Right renal pelvis (tissue), 4 donors: ENCODE measurements at places on chromosomes 6 and 20. TPM values are rescaled to one million over a fixed set of nuclear protein-coding genes. Genes with fewer than 3 reads are reported as not detected.

The ADGRF4 gene
- polyA plus RNA-seq, result 0.12 TPM

- no peak for DNase-seq
These were observed 335.1 kb downstream of the PREX1 start for GRCh38 chr20:48492715-48493070.

DNA sequence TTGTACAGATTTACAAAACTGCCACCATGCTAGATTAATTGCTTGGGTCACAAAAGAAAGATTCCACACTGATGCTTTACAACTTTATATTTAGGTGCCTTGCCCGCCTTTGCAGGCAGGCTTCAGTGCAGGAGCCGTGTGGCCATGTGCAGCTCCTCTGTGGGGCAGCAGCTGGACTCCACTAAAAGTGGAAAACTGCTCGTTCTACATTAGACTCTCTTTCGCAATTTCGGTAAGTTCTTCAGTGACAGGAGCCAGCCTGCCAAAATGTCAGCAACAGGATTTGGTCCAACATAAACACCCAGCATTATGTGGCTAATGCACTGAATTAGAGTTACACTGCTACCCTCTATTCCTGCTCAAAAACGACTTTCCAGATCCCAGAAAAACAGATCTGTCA, 174.4 kb upstream of the KCNK16 start:
- DNase-seq, result peak; percentile 65

DNA sequence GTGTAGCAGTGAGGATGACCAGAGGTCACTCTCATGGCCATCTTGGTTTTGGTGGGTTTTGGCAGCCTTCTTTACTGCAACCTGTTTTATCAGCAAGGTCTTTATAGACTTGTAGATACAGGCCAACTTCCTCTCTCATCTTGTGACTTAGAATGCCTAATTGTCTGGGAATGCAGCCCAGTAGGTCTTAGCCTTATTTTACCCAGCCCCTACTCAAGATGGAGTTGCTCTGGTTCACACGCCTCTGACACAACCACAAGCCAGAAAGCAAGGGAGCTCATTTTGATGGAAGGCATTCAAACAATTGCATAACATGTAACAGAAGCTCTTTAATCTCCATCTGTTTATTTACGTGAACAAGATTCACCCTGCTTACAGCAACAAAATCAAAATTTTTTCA, 492.0 kb upstream of the SULF2 start:
- no peak for DNase-seq

GRCh38 chr6:28657769-28658465, 132.2 kb downstream of the GPX5 start:
- no peak for DNase-seq

DNA sequence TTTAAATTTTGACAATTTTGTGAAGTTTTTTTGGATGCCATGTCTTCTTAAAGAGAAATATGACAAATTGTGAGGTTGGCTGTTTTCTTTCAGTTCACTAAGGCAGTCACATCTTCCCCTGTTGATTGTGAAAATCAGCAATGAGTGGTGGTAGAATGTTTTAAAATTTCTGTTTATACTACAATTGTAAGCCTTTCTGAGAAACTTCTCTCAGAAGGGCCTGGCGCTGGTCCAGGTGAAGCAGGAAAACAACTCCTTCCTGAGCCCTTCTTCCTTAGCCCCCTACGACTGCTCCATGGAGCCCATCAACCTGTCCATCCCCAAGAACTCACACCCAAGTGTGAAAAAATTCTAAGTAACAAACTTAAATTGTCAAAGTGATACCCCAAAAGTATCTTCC, 80.6 kb downstream of the SSR1 start:
- no peak for DNase-seq

The RIPPLY2 gene
- polyA plus RNA-seq, result not detected

The TUBB2A gene
- 78.6 TPM for polyA plus RNA-seq

- no peak for DNase-seq
These were observed 3.8 kb upstream of the ECHDC1 start for GRCh38 chr6:127347178-127347577.

- DNase-seq, result no peak
These were observed 297 bp downstream of the POM121L2 start for GRCh38 chr6:27311806-27312145.
